ENCODE measurements at places on chromosomes 2 and 18.

- DNase-seq = no peak
Observed at GRCh38 chr18:72174972-72175649, 369.0 kb downstream of the CBLN2 start.

GRCh38 chr2:17083902-17084301 is 418.3 kb upstream of the CYRIA start:
- no peak for DNase-seq

GRCh38 chr2:235511187-235511661 is 17.4 kb downstream of the AGAP1 start:
- no peak for DNase-seq

DNA sequence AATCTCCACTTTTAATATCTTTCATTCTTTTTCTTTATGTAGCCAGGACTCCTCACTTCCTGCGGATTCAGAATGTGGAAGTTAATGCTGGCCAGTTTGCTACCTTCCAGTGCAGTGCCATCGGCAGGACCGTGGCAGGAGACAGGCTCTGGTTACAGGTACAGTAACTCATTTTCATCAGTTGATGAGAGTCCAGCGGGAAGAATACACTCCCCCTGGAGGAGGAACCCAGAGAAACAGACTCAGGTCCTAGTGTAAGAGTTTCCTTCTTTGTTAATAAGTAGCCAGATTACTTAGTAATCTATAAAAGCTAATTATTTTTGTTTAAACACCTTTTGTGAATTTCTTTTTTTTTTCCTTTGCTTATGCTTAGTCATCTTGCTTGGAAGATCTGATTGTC is 359.4 kb downstream of the PTPRM start:
- DNase-seq = no peak

- no peak for DNase-seq
Observed at GRCh38 chr2:216616083-216616678, 17.0 kb upstream of the IGFBP2 start.

- DNase-seq = no peak
Observed at GRCh38 chr2:211417544-211417943, 861.1 kb downstream of the CPS1 start.

Data from activated gamma-delta T cell (primary cell).